Activated naive CD4-positive, alpha-beta T cell (primary cell): ENCODE measurements at places on chromosomes 3 and 15.

GRCh38 chr3:20935791-20936190 lies 749.8 kb upstream of the SGO1 start:
- no peak for DNase-seq

DNA sequence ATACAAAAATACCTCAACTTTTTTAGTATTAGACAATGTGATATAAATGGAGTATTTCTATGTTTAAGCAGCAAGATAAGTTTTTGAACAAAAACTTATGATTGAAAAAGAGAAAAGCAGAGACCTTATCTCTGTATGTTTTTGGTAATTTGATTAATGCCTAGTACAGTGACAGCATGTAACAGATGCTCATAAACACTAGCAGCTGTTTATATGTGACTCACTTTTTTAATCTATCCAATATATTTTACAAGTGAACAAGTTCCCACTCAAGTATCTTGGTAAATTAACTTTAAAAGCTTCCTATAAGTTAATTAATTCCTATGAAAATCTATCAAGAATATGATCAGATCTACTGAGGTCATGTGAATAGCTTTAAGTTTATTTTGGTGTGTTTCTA lies 55.1 kb downstream of the NGLY1 start:
- no peak for DNase-seq

DNA sequence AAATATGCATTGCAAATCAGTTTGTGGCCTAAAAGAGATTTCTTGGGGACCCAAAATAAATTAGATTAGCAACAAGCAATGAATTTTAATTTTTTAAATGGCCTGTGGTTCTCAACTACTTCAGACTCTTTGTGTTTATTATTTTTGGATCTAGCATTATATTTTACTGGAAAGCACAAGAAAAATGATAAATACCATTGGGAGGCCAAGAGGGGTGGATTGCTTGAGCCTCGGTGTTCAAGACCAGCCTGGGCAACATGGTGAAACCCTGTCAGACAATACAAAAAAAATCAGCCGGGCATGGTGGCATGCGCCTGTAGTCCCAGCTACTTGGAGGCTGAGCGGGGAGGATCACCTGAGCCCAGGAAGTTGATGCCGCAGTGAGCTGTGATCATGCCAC lies 13.6 kb downstream of the LACTB start:
- no peak for DNase-seq

DNA sequence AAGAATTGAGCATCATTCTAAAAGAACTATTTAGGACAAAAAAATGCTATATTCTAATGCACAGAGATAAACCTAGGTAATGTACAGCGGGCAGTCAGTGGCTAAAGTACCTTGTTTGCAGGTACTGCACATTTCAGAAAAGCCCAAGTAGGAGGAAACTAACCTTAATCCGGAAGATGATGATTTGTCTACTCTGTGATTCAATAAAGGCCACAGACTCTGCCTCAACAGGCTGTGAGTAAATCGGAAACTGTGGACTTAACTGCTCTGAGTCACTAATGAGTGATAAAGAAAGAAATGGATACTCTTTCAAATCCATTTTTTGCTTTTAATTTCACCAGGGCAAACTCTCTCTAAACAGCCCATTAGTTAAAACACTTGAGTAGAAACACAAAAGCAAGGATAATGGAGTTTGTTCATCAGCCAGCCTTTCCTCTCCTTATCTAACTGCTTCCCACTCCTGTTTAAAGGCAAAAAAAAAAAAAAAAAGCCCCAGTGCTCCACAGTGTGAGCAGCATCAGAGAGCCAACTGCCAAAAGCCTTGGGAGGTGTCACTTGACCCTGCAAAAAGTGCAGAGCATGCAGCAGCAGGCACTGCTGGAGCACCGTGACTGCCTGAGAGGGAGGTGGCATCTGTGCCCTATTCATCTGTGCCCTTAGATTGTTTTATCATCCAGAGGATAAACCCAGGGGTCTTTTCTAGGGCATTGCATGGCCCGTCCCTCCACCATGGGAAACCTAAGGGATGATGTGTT lies 187.7 kb downstream of the SATB1 start:
- no peak for DNase-seq

GRCh38 chr3:25007974-25008658 lies 419.9 kb upstream of the RARB start:
- DNase-seq, result no peak

- no peak for DNase-seq
Observed at GRCh38 chr3:155188031-155188430, 105.5 kb downstream of the STRIT1 start.

GRCh38 chr3:138434276-138434874 lies at the start of gene ESYT3:
ESYT3 (plus strand) TSS chr3:138434616; CDS start chr3:138434799, 183 bp downstream.
- DNase-seq, result peak; percentile 5

- DNase-seq, result peak; percentile 3
Observed at GRCh38 chr3:150761831-150762661, 923 bp downstream of the SIAH2 start.

- no peak for DNase-seq
Observed at GRCh38 chr15:35309886-35310285, 224.8 kb upstream of the NANOGP8 start.

- DNase-seq, result no peak
Observed at GRCh38 chr3:61008998-61009380, 242.3 kb downstream of the FHIT start.
